Prostate gland (tissue), 2 donors: ENCODE measurements at places on chromosomes 11 and 22.

- DNase-seq = no peak
Observed at GRCh38 chr22:38781033-38781432, 12.9 kb downstream of the DNAL4 start.

DNA sequence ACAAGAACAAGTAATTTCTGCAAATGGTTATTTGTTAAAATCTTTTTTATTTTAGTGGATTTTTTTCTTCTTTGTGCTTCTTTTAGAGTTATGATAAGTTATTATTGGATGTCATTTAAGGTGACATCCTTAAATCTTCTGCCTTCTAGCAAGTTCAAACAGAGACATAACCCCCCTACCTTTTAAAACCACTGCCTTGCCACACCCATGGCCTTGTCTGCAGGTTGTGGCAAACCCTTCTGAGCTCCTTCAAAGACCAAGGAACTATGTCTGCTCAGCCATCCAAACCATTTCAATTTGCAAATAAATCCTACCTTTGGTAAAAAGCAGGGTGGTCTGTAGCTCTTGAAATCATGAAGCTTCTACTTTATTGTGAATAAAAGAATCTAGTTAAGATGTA, 241.6 kb downstream of the FAM76B start:
- no peak for DNase-seq

- no peak for DNase-seq
Observed at GRCh38 chr11:69821511-69822040, 2.4 kb upstream of the FGF3 start.

DNA sequence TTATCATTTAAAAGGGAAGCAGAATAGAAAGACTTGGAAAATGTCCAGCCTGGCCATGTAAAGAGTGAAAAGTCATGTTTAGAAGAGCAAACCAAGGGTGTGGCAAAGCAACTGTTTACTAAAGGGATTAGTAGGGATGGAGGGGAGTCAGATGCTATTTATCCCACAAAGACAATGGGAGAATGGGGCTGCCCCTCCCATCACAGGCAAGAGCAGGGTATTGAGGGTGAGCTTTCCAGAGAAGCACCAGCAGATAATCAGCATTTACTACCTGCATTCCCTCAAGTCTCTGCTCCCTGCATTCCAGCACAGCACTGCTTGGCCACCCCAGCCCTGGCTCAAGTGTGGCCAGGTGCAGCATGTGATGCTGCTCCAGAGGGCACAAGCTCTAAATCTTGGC, 18.5 kb upstream of the QSER1 start:
- no peak for DNase-seq

DNA sequence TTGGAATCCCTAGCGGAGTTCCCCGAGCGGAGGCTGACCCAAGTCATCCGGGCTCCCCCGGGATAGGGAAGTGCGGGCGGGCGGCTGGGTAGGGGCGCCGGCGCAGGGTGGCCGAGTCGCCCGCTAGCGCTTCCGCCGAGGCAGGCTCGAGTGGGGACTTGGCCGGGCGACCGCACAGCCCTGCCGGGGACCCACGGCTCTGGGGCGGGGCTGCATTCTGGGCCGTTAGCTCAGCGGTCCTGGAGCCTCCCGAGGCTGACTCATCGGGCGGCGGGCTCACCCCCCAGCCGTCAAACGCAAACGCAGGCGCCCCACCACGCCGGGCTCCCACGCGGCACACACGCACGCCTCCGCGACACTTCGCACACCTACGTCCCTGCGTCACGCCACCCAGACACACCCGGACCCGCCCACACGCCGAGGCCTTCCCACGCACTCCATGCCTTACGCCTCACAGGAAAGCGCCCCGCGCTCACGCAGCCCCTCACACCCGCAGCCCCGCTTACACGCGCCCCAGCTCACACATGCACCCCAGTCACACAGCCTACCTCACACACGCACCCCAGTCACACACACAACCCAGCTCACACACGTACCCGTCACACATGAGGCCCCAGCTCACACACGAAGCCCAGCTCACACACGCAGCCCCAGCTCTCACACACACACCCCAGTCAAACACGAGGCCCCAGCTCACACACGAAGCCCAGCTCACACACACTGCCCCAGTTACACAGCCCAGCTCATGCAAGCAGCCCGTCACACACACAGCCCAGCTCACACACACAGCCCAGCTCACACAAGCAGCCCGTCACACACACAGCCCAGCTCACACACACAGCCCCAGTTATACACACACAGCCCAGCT, 1.2 kb downstream of the PHLDB1 start:
- DNase-seq = no peak

- DNase-seq = no peak
Observed at GRCh38 chr11:134476435-134477021, 64.5 kb upstream of the B3GAT1 start.

- DNase-seq = no peak
Observed at GRCh38 chr11:10699072-10699471, 5.5 kb upstream of the IRAG1 start.

DNA sequence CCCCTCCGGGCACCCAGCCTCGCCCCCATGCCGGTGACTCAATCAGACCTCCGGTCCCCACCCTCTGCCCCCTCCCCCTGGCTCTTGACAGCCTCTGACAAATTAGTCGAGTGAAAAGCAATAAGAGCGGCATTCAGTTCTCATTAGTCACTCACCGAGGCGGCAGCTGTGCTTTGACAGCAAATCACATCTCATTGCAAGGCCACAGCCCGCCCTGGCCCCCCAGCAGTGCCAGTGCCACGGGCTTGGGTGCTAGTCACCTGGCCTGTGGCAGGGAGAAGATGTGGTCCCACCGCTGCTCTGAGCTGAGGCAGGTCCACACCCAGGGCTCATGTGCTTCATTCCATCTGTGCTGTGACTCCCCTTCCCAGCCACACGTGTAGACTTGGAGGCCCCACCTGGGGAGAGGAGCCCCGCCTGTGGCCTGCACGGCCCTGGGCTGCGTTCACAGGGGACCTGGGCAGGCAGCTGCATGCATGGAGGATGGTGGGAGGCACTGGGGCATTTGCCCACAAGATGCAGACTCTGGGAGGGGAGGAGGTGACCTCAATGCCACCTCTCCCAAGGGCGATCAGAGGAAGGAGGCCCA, 7.4 kb upstream of the TH start:
- DNase-seq = no peak

DNA sequence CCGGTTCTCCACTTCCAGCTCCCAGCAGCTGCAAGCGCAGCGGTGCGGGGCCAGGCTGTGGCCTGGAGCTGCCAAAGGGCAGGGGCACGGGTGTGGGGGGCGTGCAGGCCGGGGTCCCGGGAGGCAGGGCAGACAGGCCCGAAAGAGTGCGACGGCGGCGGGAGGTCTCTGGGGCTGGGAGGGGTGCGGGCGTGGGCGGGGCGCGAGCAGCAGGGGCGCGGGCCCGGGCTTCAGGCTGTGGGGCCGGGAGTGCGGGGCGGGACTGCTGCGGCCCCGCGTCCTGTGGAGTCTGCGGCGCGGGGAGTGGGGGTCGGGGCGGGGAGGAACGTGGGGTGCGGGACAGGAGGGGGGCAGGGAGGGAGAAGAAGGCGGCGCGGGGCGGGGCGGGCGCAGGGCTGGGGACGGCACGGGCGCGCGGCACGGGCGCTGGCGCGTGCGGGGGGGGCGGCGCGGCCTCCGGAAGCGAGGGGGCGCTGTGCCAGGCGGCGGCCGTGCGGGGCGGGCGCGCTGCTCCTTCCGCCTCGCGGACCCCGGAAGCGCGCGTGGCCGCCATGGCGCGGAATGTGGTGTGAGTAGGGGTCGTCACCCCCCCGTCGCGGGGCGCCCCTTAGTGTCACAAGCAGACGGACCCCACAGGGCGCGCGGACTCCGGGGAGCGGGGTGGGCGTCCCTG, at the start of gene MRPL23:
Gene MRPL23, plus strand, starts transcription at position 521 of the 673 bp plus-strand sequence. Its CDS starts 31 bp downstream, at position 552.
- no peak for DNase-seq

DNA sequence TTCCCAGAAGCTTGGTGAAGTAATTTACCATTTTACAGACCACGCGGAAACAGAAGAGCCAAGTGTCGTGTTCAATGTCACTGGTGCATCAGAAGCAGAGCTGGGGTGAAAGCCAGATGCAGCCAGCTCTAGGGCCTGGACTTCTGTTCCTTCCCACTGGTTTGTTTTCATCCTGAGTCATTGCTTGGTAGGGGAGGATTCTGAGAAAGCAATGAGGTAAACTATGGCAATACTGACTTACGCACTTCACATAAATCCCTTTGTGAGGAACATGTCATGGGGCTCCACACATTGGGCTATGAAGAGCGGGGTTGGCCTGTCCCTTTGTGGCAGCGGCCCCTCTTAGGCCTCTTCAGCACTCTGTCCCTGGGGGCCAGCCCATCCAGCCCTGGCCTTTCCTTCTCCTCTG, 52.4 kb upstream of the RBFOX2 start:
- no peak for DNase-seq

DNA sequence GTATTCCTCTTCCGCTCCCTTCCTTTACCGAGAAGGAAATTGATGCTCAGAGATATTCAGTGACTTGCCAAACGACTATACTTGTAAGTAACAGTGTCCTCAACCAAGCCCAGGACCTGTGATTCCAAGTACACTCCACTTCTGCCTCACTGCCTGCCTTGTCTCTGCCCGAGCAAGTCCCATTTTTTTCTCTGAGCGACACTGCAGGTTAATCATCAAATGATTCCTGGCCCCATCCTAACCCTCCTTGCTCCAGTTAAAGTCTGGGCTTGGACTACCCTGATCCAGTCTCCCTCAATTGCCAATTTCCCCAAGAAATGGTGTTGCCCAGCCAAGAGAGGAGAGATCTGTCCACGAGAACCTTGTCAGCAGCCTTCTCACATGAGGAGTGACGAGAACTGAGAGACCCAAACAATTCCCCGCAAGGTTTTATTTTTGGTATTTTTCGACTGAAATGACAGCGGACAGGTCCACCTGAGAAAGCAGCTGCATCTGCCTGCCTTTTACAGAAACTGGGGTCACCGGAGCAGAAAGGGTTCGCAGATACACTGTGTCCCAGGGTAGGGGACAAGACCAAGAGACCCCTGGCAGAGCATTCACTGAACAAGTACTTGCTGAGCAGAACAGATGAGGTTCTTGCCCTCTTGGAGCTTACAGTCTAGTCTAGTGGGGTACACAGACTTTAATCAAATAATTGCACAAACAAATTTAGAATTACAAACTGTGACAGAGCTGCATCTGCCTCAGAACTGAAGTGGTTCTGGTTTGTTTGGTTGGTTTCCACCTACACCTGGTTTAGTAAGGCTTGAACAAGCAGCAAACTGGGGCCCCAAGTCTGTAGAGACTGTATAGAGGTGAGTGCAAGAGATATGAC, 11.4 kb downstream of the POU2AF1 start:
- DNase-seq = peak; percentile 60

GRCh38 chr11:11208994-11209393, 144.1 kb downstream of the CSNK2A3 start:
- DNase-seq = no peak

DNA sequence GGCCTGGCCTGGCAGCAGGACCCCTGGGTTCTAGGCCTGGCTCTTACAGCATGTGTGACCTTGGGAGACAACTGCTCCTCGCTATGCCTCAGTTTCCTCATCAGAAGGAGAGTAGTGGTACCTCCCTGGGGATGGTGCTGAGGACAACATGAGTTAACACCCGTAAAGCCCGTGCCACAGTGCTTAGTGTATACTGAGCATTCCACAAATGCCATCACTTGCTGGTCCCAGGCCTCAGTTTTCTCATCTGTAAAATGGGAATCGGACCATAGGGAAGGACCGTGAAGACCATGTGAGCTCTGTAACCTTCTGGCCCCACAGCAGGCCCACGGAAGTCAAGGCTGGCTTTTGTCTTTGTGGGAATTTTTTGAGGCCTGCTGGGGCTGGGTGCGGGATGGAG, 52.4 kb downstream of the DHCR7 start:
- DNase-seq = no peak

DNA sequence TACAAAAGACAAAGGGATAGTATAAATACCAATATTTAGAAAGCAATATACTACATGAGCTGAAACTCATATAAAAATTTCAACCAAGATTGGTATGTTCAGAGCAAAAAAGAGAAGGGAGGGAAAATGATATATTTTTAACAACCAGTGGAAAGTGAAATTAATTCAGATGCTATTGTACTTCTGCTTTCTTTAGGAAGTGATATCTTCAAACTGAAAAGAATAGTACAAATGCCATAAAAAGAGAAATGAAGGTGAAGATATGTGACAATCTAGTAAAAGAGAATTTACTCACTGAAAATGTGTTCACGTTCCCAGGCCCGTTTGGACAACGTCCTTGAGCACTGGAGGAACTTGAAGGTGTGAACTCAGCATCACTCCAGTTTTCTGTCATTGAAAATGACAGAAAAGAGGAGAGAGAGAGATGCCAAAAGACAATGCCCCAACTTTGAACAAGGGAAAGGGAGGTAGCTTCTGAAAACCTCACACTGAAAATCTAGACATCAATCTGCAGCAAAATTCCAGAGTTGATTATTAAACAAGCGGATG, 47.5 kb downstream of the SC5D start:
- no peak for DNase-seq

GRCh38 chr11:120305286-120305685, 19.8 kb upstream of the TLCD5 start:
- DNase-seq = no peak

- no peak for DNase-seq
Observed at GRCh38 chr11:33642461-33643166, 58.0 kb downstream of the C11orf91 start.

GRCh38 chr11:19728436-19728835, 15.8 kb downstream of the NAV2 start:
- no peak for DNase-seq

GRCh38 chr11:1163321-1163910, 5.7 kb downstream of the MUC5AC start:
- no peak for DNase-seq

DNA sequence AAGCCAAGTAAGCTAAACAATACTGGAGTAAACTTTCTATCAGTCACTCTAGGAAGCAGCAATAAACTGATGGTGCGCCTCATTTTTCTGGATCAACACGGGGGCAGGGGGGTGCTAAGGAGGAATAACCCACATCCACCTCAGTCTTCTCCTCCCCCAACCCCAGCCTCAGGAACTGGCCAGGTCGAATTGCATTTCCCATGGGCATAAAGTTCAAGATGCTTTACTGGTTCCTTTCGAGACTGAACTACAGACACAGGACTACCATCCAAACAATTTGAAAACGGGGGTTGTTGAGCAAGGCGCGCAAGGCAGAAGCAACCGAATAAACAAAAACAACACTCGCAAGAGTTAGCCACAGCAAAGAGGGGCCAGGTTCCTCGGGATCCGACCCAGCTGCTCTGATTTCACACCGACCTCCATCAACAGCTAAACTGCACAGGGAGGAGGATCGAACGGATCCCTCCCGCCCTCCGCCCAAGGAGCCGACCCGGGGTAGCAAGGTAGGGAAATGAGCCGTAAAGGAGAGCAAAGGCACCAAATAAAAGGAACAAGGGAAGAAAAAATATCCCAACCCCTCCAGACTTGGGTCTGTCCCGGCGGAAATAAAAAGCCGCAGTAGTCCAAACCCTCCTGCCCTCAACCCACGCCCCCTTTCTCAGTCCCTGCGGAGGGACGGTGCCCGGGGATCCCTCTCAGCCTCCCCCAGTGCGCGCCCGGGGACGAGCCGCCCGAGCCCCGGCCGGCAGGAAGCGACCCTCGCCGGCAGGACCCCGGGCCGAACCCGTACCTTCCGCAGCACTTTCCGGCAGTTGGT, 801 bp downstream of the SESN3 start:
- peak; percentile 14 for DNase-seq
